Globus pallidus (tissue), 1 donor: ENCODE measurements at places on chromosomes 4 and X.

DNA sequence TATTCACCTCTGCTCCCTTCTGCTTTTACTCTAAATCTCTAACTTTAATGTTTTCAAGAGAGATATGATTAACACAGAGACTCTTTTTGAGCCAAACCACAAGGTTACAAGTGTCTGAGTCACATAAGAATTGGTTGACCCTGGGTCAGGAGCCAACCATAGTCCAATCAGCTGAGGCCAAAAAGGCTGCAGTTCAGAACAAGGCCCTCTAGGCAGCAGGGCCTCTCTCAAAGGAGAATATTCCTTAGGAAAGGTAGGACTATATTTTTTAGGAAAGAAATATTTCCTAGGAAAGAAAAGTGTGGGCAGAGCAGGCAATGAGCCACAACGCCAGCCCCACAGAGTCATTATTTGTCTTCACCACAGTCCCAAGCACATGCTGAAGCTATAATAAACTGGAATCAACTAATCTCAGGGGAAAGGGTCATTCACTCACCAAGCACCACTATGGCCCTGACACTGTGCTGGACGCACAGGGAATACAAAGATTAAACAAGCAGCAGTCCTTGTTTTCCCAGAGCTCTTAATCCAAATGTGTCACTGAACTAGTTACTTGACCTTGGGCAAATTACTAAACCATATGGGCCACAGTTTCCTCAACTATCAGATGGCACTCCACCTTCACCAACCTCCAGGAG, 2.2 kb downstream of the ATP8A1 start:
- no peak for DNase-seq

DNA sequence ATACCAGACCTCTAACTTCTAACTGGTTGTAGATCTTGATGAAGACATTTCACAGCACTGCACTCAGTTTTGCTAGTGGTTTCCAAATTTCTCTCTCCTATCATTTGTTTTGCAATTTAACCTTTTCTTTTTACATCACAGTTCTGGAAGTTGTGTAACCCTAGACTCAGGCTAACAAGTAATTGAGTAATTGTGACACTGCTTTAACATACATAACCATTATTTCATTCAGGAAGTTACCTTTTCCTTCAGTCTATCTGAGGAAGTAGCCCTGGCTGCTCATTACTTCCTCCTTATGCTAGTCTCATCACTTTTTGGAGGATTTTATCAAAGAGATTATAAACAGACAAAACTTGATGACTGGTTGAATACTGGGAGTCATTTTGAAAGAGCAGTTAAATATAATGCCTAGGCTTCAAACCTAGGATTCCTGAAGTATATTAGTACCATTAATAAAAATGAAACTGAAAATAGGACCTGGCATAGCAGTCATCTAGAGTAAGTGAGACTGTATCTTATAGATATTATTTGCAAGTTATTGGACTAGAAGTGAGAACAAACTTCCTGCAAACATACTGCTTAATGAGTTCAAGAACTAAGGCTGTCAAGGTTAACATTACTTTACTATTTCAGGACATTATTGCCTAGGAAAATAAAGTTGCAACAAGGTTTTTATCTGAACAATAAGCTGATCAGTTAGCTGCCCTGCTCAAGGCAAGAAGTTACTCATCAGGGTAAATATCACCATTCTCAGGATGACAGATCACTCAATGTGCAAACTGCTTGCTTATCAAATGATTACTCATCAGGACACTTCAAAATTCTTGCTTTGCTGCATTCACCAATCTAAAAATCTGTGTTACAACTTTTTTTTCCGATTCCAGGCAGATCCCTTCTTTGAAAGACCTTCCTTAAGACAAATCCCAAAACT, 25.6 kb upstream of the TEX13C start:
- DNase-seq: no peak

- no peak for DNase-seq
Observed at GRCh38 chrX:2823795-2824386, 4.8 kb upstream of the GYG2 start.

- no peak for DNase-seq
Observed at GRCh38 chr4:82519776-82520175, 42.0 kb downstream of the TMEM150C start.

- no peak for DNase-seq
Observed at GRCh38 chr4:177410566-177410965, 31.7 kb downstream of the AGA start.

GRCh38 chr4:18635531-18635930, 614.0 kb upstream of the LCORL start:
- no peak for DNase-seq

GRCh38 chr4:26275281-26275680, 45.5 kb upstream of the RBPJ start:
- no peak for DNase-seq

DNA sequence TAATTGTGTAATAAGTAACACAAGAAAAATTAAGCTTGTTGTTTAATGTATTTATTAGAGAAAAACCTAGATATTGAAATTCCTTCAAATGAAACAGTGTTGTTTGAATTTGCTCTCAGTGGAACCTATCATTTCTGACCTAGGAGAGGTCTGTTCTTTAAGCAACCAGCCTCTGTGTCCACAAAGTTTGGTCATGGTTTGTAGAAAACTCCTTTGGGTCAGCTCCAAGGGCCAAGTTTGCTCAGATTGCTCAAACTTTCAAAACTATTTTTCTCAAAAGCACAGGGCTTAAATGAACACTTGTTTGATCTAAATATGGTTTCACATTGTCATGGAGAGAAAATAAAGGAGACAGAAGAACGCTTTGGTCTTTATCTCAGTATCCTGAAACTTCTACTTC, 29.6 kb upstream of the RPL34 start:
- no peak for DNase-seq

DNA sequence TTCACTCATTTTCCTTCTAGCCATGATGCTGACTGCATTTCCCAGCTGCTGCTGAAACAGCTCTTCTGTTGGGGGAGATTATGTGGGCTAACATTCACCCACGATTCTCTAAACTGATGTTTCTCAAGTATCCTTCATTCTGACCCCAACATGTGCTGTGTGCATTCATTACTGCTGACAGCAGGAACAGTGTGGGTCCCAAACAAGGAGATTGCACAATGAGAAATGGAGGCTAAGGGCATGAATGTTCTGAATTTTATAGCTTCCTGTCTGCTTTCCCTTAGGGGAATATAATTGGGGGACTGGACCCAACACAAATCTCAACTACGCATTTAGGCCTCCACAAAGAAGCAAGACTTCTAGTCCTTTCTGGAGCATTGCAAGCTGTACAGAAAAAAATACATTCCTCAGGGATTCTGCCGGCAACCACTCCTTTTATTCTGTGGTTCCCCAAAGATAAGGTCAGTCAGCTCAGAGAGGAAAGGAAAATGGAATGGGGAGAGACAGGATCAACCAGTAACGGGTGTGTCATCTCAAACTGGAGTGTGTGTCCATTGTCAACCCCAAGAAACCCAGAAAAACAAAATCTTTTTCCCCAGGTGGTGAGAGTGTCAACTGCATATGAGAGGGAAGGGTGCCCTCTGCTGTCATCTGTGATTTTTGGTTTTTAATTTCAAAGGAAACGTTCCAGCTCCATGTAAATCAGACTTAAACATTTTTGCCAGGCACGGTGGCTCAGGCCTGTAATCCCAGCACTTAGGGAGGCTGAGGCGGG, 81.5 kb upstream of the EGFL6 start:
- peak; percentile 59 for DNase-seq

GRCh38 chr4:115537387-115537786, 424.0 kb upstream of the NDST4 start:
- peak; percentile 4 for DNase-seq

- no peak for DNase-seq
Observed at GRCh38 chr4:102036016-102036415, 245.5 kb downstream of the BANK1 start.

DNA sequence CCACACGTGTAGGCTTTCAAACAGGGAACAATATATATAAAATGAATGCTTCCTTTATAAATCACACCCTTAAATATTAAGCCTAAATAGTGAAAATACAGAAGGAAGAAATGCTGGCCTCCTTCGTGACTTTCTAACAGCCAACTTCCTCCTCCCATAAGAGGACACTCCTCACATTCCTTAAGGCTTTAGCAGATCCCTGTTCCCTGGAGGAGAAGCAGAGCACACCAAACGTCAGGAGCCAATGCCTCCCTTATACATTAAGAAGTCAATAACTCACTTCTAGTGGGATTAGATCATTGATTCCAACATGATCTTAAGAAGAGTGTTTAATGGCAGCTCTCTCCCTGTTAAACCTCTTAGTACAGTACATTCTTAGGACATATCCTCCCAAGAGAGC, 108.4 kb upstream of the FAM241A start:
- DNase-seq: no peak

DNA sequence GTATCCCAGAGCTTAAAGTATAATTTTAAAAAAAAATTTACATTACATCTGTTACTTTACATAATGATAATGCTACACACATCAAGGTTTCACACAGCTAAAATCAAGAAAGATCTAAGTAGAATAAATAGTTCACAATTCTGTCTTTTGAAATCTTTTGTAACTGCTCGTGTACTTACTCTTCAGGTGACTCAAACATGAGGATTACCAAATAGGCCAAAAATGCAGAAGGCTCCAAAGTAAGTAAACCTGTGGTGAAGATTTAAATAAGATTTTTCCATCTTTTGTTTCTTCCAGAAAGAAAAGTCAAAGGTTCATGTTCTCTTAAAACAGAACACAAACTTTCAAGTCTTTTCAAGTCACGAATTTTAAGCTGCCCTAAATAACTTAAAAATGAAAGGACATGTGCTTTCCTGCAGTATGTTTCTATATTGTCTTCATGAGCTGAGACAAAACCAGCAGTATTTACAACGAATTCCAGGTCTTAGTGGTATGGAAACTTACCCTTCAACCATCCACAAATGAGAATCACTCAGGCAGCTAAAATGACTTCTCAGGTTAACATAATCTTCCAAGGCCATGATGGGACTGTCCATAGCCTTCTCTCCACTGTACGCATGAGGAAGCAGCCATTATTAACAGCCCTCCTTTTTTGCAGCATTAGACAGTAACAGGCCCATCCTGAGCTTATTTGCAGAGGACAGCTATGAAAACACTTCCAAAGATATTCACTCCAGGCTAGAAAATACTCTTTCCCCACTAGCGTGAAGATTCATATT, 172.8 kb upstream of the EDNRA start:
- DNase-seq: no peak
